Activated naive CD8-positive, alpha-beta T cell treated with anti-CD3 and anti-CD28 coated beads, Interleukin-2, amount 10 ng/mL, durations not matched to agents 7 days and 5 days (primary cell): ENCODE measurements at places on chromosomes 13 and 19. TPM values are rescaled to one million over a fixed set of nuclear protein-coding genes. Genes with fewer than 3 reads are reported as not detected.

DNA sequence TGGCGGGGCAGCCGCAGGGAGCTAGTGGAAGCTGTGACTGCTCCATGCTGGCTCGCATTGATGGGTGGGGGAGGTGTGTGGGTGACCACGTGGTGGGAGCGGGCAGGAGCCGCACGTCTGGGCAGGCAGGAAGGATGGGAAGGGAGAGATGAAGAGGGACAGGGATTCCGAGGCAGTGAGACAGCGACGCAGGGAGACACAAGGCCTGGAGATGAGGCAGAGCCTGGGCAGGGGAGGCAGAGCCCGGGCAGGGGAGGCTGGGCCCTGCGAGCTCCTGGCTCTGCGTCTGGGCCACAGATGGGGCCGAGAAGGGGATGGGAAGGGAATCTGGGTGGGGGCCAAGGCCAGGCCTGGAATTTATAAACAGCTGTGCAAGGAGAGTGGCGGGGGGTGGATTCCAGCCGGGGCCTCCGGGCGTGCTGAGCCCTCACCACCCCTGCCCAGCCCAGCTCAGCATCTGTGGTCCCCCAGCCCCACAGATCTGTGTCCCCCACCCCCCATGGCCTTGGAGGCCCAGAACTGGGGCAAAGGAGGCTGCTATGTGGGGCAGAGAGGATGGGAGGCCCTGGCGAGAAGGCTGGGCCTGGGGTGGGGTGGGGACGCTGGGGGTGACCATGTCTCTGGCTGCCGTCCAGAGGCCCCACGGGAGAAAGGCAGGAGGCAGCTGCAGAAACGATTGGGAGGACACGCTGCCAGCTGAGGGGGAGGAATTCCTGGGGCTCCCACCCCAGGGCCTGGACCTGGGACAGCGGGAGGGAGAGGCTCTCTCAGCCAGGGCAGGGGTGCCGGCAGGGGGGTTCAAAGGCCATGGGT lies 6.0 kb downstream of the EHD2 start:
- no peak overlapping the region for H3K4me3 ChIP-seq
- no peaks in the 10 kb centered on the region for H3K36me3 ChIP-seq
- H3K27me3 ChIP-seq, result peaks cover 18% of the 10 kb centered on the region
- H3K4me1 ChIP-seq, result no peaks in the 10 kb centered on the region
- DNase-seq, result no peak
- H3K27ac ChIP-seq, result no peak overlapping the region

DNA sequence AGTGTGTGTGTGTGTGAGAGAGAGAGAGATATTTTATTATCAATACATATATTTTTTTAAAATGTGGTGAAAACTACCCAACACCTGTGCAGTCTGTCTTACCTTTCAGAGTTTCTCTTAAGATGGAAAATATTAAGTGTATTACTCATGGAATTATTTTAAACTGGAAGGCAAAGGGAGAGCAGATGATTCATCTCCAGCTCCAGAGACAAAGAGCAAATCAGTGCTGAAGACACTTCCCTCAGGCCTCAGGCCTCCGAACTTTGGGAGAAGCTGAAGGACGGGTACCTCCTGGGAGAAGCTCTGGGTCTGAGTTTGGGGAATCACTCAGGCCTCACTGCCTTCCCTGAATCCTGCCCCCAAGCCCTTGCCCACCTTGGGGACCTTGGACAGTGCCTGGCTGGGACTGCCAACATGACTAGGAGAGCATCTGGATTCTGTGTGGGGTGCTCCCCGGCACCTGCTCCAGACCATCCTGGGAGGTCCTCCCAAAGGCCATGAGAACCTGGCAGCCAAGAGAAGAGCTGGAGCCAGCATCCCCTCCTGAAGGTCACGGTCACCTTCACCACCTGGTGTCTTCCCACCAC lies 170.4 kb upstream of the UBL3 start:
- no peak overlapping the region for H3K4me3 ChIP-seq
- DNase-seq, result no peak
- no peaks in the 10 kb centered on the region for H3K4me1 ChIP-seq
- no peaks in the 10 kb centered on the region for H3K36me3 ChIP-seq
- no peak overlapping the region for H3K27ac ChIP-seq
- H3K27me3 ChIP-seq, result peaks cover 2% of the 10 kb centered on the region

DNA sequence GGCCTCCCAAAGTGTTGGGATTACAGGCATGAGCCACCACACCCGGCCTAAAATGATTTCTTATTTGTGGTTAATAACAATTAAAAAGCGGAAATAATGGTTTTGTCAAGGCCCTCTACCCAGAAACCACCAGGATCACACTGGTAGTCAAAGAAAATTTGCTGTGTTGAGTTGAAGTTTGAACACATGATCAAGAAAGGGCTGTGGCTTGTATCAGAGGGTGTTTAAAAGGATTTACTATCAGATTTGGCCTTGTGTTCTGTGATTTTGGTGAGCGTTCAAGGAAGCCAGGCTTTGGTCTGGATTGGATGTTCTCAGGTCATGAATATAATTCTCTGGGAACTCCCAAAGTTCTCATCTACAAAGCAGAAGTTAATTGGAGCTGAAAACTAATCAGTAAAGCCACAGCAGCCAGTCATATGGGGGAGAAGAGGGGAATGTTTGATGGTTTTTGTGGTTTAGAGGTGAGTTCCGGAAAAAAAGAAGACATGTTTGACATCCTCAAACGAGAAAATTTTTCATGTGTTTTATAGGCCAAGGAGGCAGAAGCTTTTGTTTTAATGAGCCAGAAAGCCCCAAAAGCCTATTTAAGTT lies 10.6 kb upstream of the ZNF556 start:
- peak overlapping the region; percentile 75 for H3K27ac ChIP-seq
- no peak for DNase-seq
- no peaks in the 10 kb centered on the region for H3K27me3 ChIP-seq

Gene RASIP1
- not detected for total RNA-seq

Gene GIPR
- total RNA-seq, result 18.4 TPM

Gene IQCN
- 5.2 TPM for total RNA-seq
